ENCODE measurements at places on chromosomes 13 and 19.

GRCh38 chr13:47796816-47797215, 204.3 kb downstream of the SUCLA2 start:
- DNase-seq: no peak

DNA sequence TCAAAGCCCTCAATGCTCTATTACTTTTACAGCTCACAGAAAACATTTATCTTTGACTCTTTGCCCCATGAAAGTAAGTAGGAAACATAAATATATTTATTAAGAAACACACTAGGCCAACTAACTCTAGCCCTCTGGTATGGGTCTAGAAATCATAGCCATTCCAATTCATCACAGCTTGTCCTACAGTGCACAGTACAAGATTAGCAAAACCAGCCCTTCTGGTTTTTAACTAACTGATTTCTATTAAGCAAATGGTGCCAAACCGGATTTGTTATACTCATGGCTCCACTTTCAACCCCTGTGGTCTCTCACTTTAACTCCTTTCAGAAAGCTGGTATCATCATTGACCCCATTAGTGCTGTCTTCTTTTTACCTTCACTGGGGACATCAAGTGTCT, 5.6 kb upstream of the LRRC63 start:
- DNase-seq: no peak

DNA sequence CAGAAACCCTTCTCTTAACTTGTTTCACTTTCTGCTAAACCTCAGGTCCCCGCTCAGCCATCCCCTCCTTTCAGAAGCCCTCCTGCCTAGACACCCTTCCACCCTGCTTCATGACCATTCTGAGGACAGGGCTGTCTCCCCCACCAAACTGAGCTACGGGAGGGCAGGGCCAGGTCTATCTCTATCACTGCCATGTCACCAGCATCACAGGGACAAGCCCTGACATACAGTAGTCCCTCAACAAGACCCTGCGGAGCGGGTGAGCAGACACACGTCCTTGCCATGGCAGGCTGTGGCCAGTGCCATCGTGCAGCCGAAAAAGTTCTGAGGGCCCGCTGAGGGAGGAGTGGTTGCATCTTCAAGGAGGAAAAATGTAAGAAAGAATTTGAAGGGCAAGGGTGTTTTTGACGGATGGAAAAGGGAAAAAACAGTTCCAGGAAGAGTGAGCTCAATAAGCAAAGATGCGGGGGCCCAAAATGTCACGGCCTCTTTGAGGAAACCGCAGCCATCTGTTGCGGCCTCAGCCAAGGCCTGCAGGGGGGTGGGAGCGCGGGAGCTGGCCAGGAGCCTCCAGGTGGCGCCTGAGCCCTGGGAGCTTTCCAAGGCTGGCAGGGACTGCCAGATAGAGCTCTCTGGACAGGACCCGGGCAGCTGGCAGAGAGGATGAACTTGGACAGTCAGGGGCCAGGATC, 8.1 kb downstream of the PTGIR start:
- peak; percentile 76 for DNase-seq

GRCh38 chr13:25242956-25243355, 44.3 kb downstream of the MTMR6 start:
- no peak for DNase-seq

DNA sequence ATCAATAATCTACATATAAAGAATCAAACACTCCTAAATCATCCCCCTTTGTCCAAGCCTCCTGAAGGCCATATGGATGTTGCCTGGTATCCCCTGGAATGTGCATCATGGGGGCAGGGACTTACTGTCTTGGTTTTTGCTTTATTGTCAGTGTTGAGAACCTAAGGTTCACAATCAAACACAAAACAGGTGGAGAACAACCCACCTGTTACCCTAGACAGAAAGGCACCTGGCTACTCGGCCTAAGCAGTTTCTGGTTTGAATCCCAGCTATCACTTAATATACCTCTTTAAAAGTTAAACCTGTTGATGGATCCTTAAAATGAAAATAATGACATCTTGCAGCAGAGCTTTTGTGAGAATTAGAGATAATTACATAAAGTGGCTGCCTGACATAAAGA, 68.9 kb downstream of the DCLK1 start:
- no peak for DNase-seq

GRCh38 chr13:98416408-98416807, 160.5 kb downstream of the STK24 start:
- no peak for DNase-seq

DNA sequence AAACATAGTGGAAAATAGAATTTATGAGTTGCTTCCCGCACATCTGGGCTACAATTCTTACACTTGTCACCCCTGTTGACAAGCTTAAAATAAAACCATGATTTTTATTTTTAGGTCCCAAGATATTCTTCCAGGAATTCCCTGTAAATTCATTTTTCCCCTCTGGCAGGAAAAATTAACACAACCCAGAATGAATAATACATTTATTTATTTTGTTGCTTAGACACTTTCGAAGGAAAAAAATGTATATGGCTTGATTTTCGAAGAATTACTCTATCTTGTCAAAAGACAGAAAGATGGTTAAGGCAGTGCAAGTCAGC, 74.4 kb downstream of the LHFPL6 start:
- no peak for DNase-seq

DNA sequence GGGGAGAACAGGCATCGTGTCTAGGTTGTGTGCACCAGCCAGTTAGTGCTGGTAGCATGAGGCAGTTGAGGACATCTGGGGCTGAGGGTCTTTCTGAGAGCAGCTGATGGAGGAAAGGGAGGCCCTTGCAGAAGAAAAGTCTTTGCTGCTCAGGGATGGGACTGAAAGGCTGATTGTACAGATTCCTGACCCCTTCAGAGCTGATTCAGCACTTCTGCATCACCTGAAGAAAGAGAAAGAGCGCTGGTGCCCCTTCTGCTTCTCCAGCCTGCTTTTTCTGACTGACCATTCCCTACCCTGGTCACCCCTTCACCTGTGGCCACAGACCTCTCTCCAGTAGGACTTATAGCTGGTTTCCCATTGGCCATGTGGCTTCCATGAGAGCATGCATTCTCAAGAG, 476.2 kb downstream of the TSHZ3 start:
- peak; percentile 29 for DNase-seq

GRCh38 chr19:40249781-40250180, 23.3 kb upstream of the CCNP start:
- DNase-seq: no peak

DNA sequence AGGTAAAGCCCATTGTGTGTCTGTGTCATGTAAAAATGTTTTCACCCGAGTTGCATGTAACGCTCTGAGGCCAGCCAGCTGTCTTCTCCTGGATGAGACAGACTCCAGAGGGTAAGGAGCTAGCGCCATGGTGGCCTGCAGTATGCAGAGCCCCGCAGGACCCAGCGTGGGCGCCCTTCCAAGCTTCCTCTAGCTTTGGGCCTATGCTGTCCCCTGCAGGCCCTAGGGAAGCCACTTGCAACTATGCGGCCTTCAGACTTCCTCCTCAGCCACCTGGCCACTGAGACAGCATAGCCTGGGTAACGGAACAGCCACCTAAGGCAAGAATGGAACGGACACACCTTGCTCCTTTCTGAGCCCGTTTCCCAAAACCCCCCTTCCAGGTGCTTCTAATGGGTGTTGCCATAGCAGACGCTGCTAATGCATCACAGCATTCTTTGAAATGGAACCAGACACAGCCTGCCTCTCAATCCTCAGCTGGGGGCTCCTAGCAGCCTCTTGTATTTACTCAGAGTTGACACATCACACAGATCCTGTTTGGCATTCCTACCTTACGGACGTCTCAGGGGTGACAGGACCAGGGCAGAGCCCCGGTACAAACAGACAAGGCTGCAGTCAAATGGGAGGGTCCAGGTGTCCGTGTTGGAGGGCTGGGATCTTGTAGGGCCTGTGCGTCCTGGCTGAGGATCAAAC, 6.2 kb downstream of the FAM32A start:
- no peak for DNase-seq

- no peak for DNase-seq
Measured at GRCh38 chr13:110414931-110415330, 107.8 kb downstream of the COL4A2 start.

DNA sequence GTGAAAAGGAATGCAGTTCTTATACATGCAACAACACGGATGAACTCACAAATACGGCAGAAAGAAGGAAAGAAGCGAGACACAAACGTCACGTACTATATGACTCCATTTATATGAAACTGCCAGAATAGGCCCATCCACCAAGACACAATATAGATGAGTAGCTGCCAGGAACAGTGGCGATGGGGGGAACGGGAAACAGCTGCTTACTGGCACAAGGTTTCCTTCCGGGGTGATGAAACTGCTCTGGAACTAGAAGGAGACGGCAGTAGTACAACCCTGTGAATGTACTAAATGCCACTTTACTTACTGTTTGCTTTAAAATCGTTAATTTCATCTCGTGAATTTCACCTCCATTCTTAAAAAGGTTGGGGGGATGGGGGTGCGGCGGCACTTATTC, 28.9 kb downstream of the MLLT1 start:
- DNase-seq: no peak

GRCh38 chr13:97188207-97188606, 33.9 kb upstream of the MBNL2 start:
- DNase-seq: no peak

GRCh38 chr13:21046203-21046602, 15.2 kb downstream of the LATS2 start:
- no peak for DNase-seq

DNA sequence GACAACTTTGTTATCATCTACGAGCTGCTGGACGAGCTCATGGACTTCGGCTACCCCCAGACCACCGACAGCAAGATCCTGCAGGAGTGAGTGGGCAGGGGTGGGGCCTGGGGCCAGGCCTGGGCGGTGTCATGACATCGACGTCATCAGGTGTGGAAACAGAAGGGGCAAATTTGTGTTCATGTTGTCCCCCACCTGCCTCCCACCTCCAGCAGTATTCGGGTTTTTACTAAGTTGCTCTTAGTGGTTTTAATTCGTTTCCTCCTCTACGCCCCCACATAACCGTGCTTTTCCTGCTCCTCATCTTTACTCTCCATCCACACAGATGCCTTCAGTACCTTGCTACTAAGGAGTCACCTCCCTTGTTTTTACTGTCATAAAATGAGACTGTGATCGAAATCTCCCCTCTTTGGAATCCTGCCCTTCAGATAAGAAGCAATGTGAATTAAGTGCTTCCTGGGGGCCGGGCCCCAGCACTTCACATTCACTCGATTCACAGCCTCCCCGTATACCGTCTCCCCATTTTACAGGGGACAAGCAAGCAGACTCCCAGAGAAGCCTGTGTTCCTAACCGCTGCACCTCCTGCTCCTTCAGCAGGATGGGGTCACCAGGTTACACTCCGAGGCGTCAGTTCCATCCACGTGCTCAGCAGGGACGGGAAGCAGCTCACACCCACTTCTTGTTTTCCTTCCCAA, 10.5 kb downstream of the AP1M1 start:
- no peak for DNase-seq

- no peak for DNase-seq
Measured at GRCh38 chr19:10155839-10156238, 36.1 kb upstream of the EIF3G start.

DNA sequence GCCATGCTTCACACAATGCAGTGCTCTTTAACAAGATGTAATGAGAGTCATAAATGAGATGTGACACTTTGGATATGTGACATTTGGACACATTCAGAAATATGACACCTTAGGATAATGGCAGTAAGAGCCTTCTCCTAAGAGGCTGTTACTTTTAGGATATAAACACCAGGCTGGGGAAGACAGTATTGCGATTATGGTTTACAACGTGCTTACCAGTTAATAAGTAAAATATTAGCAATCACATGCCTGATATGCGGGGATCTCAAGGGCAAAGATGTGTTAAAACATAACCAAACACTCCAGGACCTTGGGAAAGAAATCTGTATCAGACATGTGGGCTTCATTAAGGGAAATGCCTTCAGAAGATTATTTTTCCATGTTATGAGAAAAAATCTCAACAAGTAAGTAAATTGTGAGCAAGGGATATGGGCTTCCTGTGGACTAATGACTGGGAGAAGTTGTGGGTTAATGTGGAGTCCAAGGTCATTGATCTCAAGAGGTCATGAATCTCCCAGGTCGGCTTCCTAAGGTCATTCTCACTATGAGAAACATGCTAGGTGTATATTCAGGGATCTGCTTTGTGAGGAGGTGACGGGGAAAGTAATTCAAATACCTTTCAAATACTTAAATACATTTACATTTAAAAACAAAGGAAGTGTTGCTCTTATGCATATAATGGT, 105.3 kb downstream of the STARD13 start:
- DNase-seq: no peak

GRCh38 chr13:20414546-20415305, 110.9 kb downstream of the CRYL1 start:
- no peak for DNase-seq
